ENCODE measurements at places on chromosomes 12 and 14.

GRCh38 chr14:98937021-98937420 lies 335.0 kb downstream of the BCL11B start:
- no peak for DNase-seq

DNA sequence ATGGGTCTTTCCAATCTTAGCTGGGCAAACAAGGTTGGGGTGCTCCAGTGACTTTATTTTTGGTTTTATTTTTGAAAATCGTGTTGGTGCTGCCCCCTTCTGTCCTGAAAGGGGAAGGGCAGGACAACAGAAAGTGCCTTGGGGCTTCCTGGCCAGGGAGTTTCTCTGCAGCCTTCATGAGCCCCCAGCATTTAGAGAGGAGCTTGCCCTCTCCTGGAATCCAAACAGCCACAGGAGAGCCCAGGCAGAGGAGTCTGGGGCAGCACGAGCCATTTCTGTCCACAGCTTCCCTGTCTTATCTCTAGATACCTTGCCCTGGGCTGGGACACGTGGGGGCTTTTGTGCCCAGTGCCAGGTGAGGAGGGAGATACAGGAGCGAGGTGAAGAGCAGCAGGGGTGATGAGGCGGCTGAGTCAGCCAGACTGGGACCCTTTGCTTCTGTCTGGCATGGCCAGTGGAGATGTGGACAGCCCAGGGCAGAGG lies 4.4 kb upstream of the C1RL start:
- DNase-seq, result no peak

DNA sequence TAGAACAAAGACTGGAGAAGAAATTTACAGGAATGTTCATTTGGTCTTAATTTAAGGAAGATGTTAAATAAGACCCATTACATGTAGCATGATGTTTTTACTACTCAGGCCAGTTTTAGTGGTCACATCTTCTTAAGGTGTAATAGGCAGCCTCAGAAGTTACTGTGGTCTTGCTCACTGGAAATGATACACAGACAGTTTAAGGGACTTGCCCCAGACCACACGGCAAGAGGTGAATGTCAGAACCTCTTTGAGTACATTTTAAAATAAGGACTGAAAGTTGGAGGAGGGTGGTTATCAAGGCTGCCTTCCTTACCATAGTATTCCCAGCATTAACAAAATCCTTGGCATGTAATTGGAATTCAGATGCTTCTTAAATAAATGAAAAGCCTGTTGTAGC lies 37.9 kb downstream of the LRRK2 start:
- no peak for DNase-seq

DNA sequence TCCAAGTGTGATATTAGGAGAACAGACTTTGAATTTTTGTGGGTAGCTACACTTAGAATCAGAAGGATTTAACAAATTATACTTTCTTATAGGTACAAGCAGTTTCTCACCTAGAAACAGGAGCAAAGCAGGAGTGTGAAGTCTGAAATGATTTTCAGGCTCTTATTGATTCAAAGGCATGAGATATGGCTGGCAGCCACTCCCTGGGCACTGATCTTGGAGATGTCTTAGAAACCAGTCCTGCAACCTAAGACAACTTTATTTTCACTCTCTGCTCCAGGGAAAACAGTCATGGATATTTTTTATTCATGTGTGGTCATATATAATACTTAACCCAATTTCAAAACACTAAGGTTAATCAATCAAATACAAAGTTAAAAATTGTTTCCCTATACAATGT lies 254.9 kb upstream of the TMEM132C start:
- no peak for DNase-seq

DNA sequence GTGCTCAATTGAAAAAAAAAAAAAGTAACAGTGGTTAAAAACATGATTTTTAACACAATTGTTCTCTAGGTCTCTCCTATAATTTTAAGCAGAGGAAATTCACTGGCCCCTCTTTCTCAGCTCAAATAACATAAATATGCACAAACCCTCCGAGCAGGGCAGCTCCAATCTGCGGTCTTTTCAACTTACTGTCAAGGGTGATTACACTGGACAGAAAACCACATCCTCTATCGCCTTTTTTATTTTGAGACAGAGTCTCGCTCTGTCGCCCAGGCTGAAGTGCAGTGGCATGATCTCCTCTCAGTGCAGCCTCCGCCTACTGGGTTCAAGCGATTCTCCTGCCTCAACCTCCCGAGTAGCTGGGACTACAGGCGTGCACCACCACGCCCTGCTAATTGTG lies 16.5 kb upstream of the GABARAPL1 start:
- no peak for DNase-seq

DNA sequence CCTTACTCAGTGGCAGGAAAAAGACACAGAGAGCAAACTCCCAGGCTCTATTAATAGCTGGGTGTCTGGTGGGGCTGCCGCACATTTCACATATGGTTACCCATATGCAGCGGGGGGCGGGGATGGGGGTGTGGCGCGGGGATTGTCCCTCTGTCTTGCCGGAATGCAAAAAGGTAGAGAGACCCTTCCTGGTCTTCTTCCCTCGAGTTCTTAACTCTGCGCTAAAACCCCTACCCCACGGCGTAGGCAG lies 1.7 kb downstream of the PRMT8 start:
- no peak for DNase-seq

GRCh38 chr12:5257763-5258495 lies 174.0 kb upstream of the NTF3 start:
- DNase-seq, result no peak

GRCh38 chr14:99315197-99315596 lies 43.2 kb upstream of the BCL11B start:
- DNase-seq, result no peak

DNA sequence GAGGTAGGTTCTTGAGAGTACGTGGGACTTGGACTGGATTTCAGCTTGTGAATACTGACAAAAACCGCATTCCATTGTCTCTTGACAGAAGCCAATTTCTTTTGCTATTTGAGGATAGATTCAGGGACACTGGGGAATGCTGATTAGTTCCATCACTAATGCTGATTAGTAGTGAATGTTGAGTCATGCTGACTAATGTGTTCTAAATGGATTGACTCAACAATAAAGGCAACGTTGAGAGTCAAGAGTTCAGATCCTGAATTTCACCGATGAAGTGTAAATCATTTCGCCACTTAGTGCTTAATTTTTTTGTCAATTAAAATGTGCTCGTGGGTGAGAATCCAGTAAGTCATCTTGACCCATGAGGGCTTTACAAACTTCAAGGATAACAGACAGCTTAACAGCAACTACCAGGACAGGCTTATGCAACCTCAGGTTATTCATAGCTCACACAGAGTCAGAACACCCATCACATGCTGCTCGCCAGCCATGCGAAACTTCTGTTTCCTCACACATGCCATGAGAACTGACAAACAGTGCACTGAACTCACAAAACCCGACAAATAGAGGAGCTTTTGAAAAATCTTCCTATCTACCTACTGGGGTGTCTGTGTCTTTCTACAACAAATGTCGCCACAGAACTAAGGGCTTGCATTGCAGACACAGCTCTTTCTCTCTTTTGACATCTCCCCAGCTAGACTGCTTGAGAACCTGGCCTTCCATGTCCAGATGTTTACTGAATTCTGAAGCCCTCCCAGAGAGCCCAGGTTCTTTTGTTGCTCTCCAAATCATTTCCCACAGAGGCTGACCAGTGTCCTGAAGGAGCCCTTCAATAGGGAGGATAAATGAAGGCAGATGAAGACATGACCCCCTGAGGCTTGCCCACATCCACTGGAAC lies 316.4 kb downstream of the ZFP36L1 start:
- DNase-seq, result peak; percentile 86

GRCh38 chr12:4448943-4449850 lies 3.6 kb upstream of the FGF6 start:
- DNase-seq, result no peak

DNA sequence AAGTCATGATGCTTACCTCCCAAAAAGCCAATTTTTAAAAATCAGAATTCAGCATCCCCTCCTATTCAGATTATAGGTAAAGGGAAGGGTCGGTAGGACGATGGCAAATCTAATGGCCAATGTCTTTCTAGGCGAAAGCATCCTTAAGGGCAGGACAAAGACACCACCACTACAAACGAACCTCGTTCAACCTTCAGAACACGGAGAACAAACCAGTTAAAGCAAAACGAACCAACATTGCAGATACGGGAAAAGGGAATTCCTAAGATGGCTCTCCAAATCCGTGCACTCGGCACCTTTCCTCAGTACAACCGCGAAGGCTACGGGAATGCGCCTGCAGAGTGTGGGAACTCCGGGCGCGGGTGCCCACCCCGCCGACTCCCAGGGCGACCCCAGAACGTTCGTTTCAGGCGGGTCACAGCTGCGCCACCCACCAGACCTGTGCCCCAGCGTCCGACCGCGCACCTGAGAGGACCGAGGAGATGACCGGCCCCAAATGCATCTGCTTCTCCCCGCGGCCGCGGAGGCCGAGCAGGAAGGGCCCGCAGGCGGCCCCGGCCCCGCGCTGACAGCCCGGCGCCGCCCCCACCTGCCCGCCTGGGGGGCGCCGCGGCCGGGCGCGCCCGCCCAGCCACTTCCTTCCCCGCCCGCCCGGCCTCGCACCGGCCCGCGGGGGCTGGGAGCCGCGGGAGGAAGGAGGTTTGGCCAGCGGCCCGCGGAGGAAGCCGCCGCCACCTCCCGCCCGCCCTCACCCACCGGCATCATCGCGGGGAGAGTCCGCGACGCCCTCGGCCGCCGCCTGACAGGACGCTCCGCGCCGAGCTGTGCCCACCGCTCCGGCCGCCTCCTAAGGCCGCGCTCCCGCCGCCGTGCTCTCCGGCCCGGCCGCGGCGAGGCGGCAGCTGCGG lies 578 bp downstream of the PPP1R13B start:
- DNase-seq, result no peak
